ENCODE measurements at places on chromosomes 6 and 20.

- DNase-seq: no peak
Observed at GRCh38 chr20:59583428-59584277, 20.7 kb upstream of the PHACTR3 start.

- no peak for DNase-seq
Observed at GRCh38 chr6:33144373-33144772, 47.9 kb downstream of the COL11A2 start.

DNA sequence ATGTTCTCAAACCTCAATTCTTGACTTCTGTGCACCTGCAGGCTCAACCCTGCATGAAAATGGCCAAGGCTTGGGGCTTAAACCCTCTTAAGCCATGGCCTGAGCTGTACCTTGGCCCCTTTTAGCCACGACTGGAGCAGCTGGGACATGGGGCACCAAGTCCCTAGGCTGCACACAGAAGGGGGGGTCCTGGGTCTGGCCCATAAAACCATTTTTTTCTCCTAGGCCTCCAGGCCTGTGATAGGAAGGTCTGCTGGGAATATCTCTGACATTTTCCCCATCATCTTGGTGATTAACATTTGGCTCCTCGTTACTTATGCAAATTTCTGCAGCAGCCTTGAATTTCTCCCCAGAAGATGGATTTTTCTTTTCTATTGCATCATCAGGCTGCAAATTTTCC is 119.4 kb upstream of the VGLL2 start:
- no peak for DNase-seq

GRCh38 chr6:124557873-124558272 is 404.4 kb upstream of the RNF217 start:
- no peak for DNase-seq

DNA sequence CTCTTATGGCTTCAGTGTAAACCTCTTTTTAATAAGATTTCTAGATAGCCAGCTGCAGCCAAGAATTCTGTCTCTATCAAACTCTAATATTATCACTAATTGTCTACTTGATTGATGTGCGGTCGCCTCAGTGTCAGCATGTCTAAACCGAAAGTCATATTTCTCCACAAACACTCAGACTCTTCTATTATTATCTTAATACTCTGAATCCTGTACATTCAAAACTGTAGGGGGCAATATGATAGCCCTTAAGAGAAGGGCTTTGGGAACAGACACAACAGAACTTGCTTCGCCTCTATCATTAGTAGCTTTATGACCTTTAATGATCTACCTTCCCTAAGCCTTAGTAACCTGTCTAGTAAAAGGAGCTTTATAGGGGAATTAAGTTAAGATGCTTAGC is 379.7 kb upstream of the PTCHD4 start:
- no peak for DNase-seq

- no peak for DNase-seq
Observed at GRCh38 chr20:56393653-56394052, 1.2 kb downstream of the CSTF1 start.

GRCh38 chr20:44650771-44651433 is 597 bp downstream of the ADA start:
- no peak for DNase-seq

GRCh38 chr6:52566853-52567279 is 10.0 kb downstream of the TRAM2 start:
- DNase-seq: no peak

- no peak for DNase-seq
Observed at GRCh38 chr6:39772559-39773273, 19.5 kb upstream of the DAAM2 start.

DNA sequence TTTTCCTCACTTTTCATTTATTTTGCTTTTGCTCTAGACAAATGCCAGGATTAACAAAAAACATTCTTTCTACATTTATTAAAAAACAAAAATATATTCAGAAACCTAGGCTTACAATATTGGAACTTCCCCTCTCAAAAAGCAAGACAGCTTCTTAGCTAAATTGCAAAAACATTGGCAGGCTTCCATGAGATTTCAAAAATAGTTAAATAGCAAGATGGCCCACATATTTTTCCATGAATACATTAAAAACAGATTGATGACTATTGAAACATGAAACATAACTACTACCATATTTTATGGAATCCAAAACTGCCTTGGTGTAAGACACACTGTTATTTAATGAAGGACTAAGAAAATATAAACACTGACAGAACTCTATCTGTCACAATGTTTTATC is 92.0 kb downstream of the LY86 start:
- DNase-seq: no peak

- DNase-seq: no peak
Observed at GRCh38 chr6:128365520-128366160, 154.8 kb downstream of the PTPRK start.

- no peak for DNase-seq
Observed at GRCh38 chr6:105896821-105897095, 189.4 kb upstream of the PRDM1 start.

DNA sequence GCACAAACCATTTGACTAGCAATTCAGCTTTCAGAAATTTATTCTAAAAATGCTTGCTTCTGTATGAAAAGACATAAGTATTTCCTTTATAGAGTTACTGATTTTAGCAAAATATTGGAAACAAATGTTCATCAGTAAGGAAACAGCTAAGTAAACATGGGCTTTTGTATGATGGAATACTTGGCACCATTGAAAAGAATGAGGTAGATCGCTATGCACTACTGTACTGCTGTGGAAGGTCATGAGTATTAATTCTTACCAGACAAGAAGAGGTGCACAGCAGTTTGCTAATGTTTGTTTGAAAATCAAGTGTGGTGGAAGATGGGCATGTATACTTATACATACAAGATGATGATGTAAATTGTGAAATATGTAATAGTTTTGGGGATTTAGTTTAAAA is 73.0 kb downstream of the FARS2 start:
- DNase-seq: no peak

DNA sequence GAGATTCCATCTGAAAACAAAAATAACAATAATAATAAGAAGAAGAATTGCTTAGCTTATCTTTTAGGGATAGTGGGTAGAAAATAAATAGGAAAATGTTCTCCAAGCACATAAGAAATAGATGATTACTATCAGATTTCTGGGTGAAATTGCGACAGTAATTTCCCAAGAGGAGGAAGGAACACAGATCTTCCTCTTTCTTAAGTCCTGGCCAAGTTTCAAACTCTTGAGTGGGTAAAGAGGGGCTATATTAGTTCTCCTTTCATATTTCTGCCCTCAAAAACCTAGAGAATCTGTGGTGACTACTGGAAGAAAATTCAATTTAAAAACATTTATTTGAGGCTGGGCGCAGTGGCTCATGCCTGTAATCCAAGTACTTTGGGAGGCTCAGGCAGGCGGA is 63.7 kb downstream of the PHACTR2 start:
- DNase-seq: no peak

GRCh38 chr6:49499623-49500022 is at the start of gene GLYATL3:
TSS of gene GLYATL3 (plus strand) at chr6:49499923. CDS start at chr6:49511991, 12,068 bp downstream.
- DNase-seq: no peak

DNA sequence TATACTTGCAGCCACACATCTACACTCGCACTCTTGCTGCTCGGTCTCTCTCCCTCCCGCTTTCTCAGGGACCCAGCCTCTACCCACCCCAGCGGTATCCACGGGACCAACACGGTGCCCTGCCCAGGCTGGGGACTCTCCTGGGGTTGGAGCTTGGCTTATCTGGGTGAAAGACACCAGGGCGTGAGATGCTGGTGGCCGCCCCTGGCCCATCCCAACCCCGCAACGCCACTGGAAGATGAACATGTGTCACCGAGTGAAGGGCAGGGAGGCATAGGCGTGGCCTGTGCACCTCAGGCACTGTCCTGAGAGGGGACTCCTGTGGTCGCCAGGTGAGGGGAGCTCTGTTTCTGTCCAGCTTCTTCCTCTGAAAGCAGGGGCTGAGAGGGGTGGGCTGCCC is 47.4 kb downstream of the NINL start:
- no peak for DNase-seq

DNA sequence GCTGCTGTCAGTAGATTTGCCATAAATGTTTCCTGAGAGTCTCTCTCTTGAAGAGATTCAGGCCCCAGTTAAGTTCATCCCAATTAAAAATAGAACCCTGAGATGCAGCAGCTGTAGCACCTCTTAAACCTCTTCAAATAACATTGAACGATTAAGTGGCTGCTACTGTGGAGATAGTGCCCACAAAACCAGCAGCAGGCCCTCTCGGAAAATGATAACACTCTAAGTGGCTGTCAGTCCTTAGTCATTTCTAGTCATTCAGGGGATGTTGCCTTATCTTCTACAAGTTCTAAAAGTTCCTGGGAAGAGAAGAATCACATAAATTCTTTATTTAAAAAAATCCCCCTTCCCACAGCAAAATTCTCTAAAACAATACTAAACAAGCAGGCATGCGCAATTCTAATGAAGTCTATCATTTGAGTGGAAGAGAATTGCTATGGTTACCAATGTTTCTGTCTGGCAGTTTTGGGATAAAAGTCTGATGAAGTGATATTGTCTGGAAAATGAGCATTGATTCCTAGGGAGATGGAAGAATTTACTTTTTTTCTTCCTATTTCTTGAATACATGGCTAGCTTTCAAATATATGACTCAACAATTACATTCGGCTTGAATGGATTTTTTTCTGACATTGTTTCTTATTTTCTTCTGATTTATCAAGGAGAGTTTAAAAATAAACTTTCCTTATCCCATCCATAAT is 131.9 kb downstream of the TRMT11 start:
- no peak for DNase-seq

DNA sequence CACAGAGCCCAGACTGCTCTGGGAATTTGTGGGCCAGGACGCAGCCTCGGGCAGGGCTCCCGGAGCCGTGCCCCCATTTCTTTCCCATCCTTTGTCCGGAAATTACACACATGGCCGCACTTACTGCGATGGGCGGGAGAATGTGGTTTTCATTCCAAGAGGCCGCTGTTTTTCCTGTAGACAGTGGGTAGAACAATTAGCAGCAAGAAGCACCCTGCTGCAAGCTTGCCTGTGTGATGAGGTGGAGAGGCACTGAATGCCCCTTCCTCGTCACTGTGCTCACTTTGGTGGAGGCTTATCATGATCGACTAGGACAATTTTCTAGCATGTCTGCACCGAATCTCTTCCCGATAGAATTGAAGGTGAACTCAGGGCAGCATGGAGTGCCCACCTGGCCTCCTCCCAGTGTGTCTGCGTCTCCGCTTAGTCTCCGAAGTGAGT is 102.8 kb downstream of the DACT2 start:
- DNase-seq: no peak

- no peak for DNase-seq
Observed at GRCh38 chr6:104603108-104603745, 256.5 kb downstream of the HACE1 start.

- no peak for DNase-seq
Observed at GRCh38 chr20:46635514-46636136, 15.6 kb downstream of the SLC13A3 start.

- DNase-seq: no peak
Observed at GRCh38 chr20:17749978-17750721, 50.4 kb downstream of the BANF2 start.

GRCh38 chr6:35489066-35489465 is 7.8 kb downstream of the TEAD3 start:
- no peak for DNase-seq

DNA sequence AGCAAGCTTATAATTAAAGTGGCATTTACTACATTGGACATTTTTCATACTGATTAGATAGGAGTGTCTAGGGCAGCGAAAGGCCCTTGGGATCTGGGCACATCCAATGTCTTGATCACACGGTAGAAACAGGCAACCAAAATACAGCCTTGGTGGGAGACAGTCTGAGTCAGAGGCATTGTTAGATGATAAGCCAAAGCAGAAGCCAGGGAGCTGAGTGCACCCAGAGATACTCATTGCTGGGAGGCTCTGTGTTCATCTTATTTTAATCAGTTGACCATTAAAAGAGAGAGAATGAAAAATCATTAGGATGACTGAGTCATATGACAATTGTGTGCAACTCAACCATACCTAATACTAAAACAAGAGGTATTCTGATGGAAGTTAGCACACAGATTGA is 109.5 kb downstream of the LCA5 start:
- DNase-seq: no peak

- DNase-seq: no peak
Observed at GRCh38 chr20:25306991-25307903, 59.4 kb downstream of the PYGB start.

- no peak for DNase-seq
Observed at GRCh38 chr6:1817033-1817761, 207.5 kb downstream of the FOXC1 start.

DNA sequence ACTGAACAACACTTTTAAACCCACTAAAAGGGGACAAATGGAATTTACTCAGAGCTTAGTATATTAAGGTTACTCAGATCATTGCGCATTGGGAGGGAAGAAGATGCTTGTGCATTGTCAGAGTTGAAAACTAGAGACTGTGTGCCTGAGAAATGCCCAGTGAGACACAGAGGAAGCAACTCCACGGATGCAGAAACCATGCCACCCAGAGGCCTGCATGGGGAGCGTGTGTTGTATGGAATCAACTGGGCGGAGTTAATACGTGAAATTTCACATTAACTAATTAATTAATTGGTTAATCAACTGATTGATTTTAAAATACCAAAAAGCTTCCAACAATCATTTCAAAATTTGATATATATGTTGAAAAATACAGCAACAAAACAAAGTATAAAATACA is 391.6 kb downstream of the PLCB1 start:
- DNase-seq: no peak

DNA sequence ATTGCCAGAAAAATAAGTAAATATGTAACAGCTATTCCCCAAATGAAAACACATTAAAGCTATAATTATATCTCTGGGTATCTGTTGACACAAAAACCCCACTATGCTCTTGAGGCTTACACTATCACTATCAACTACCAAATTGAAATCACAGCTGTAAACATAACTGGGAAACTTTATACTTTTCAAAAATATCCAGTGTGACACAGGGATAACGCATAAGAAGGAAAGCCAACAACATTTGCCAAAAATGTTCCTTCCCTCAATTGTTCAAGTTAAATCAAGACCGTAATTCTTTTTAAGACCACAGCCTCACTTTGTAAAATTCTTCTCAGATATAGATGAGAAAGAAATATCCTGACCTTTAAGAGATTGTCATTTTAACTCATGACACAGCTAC is 3.1 kb downstream of the ZHX3 start:
- DNase-seq: no peak

DNA sequence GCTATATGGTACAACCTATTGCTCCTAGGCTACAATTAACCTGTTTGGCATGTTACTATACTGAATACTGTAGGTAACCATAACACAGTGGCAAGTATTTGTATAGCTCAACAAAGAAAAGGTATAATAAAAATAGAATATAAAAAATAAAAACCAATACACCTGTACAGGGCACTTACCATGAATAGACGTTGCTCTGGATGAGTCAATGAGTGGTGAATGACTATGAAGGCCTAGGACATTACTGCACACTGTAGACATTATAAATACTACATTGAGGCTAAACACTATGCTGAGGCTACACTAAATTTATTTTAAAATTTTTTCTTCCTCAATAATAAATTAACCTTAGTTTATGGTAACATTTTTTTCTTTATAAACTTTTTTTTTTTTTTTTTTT is 18.6 kb downstream of the ELOVL5 start:
- no peak for DNase-seq

GRCh38 chr6:113968472-113968871 is 2.5 kb downstream of the HDAC2 start:
- DNase-seq: no peak
